CD4-positive, alpha-beta T cell treated with Interleukin-4 for 4 hours (primary cell): ENCODE measurements at places on chromosomes 1 and 21.
A peak's percentile ranks its signal among the peaks of the same experiment; 100 is the strongest.

DNA sequence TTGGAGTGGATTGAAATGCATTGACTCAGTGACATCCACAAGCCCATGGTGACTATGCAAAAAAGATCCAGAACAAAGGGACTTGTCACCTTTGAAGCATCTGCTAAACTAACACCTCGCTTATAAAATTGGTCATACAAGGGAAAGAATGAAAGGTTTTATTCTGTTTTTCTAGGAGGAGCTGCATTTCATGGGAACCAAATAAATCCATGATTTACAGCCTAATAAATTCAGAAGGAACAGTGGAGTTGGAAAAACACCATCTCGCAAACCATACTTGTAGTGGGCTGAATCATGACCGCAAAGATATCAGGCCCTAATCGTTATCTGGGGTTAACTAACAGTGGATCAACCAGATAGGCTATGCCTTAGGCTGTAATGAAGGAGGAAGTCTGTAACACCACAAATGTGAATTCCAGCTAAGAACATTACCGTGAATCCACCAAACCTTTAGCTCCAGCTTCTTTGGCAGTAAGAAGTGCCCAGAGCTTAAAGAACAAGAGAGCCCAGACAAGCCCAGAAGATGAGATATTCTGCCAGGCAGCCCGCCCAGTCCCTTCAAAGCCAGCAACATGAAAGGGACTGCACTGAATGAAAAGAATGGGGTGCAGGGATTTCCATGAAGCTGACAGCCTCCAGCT, 27.4 kb downstream of the RSPH1 start:
- no peak for DNase-seq

GRCh38 chr21:34836103-34836932, 167.5 kb downstream of the CLIC6 start:
- DNase-seq = no peak

GRCh38 chr1:218613105-218613504, 268.0 kb downstream of the TGFB2 start:
- DNase-seq = no peak

GRCh38 chr1:92476071-92476631, 10.6 kb downstream of the GFI1 start:
- DNase-seq = peak; percentile 85

DNA sequence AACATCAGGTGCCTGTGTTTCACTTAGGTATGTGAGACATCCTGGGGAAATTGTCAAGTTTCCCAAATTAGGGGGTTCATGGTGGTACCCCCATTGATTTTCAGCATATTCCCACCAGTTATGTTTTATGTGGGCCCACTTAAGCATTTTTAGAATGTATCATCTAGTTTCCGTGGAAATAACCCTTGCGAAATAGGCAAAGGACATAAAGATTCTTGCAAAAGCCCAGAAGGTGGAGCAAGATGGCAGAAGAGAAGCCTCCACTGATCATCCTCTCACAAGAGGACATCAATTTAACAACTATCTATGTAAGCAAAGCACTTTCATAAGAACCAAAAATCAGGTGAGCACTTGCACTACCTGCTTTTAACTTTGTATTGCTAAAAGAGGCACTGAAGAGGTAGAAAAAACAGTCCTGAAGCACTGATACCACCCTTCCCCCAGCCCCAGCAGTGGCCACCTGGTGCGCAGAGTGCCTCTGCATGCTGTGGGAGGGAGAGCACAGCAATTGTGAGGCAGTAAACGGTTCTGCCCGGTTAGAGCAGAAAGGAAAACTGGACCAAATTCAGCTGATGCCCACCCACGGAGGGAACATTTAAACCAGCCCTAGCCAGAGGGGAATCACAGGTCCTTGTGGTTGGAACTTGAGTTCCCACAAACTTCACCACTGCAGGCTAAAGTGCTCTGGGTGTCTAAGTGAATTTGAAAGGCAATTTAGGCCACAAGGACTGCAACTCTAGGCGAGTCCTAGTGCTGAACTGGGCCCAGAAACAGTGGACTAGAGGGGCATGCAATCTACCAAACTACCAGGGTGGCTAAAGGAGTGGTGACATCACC, 23.2 kb downstream of the MCOLN2 start:
- DNase-seq = no peak

GRCh38 chr1:182910143-182910542, 42.8 kb downstream of the SHCBP1L start:
- DNase-seq = no peak

- no peak for DNase-seq
These were observed 66.7 kb downstream of the MAGI3 start for GRCh38 chr1:113456967-113457366.

- no peak for DNase-seq
These were observed 18.0 kb upstream of the ST3GAL3 start for GRCh38 chr1:43689289-43689688.

- DNase-seq = no peak
These were observed 75.5 kb downstream of the LRRC7 start for GRCh38 chr1:69643266-69643665.

DNA sequence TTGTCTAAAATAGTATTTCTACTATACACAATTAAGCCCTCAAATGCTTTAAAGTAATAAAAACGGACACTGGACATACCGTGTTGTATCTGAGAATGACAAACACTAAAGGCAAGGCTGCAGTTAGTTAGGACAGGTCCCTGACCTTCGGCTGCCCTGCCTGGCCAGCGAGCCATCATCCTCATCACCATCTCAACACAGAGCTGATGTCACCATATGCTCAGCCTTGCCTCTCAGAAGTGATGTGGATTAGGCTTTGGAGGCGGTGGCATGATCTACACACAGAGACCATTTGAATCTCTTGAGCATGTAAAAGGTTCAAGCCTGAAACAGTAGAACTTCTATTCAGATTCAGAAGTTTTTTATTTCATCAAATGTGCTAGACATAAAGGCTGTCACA, 244.7 kb downstream of the SDCCAG8 start:
- no peak for DNase-seq

DNA sequence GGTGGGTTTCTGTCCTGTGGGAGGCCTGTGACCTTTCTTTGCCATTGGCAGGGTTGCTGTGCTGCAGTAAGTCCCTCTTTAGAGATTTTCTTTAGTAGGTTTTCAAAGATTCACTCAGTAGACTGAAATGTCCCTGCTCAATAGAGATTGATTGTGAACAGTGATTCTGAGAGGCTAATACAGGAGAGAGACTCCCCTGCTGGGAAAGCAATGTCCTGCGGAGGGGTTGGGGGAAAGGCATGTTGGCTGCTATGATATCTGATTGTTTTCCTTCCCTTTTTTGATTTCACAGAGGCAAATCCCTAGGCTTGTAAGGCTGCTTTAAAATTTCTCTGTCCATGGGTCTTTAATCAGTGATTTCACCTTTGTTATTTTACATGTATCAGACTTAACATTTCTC, 589.9 kb downstream of the ADGRL2 start:
- no peak for DNase-seq

- DNase-seq = no peak
These were observed 92.1 kb upstream of the SLC44A3 start for GRCh38 chr1:94727846-94728715.

- no peak for DNase-seq
These were observed 334.8 kb downstream of the RPS6KC1 start for GRCh38 chr1:213385806-213386324.
